Liver (tissue), 10 donors: ENCODE measurements at places on chromosomes 2 and 18. TPM values are rescaled to one million over a fixed set of nuclear protein-coding genes. Genes with fewer than 3 reads are reported as not detected.

GRCh38 chr2:122478771-122479170, 723.3 kb downstream of the TSN start:
- no peak overlapping the region for H3K27ac ChIP-seq
- H3K36me3 ChIP-seq, result no peaks in the 10 kb centered on the region
- H3K4me3 ChIP-seq, result no peak overlapping the region
- no peaks in the 10 kb centered on the region for H3K4me1 ChIP-seq

DNA sequence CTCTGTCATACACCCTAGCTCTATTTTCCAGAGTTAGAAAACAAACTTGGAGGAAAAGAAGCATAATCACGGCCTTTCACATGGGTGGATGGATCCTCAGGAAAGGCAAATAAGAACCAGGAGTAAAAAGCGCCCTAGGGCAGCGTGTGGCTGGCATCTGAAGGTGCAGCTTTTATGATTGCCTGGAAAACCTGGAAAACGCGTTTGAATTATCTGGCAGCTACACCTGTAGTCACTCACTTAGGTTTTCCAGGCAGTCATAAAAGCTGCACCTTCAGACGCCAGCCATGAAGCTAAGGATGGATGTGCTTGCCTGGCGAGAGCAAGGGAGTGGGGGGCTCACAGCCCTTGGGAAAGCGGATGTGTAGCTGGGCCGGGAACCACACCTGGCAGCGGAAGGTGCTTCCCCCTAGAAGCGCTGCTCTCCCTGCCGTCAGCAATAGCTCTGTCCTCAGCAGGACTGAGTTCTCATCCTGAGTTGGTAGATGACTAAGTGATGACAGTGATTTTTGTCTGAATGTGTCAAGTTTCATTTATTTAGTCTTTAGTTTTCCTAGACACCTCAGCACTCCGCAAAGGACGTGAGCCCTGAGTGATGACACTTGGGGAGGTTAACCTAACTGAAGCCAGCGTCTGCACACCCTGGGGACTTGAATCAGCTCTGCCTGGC, 82.0 kb downstream of the DCDC2C start:
- no peaks in the 10 kb centered on the region for H3K4me1 ChIP-seq
- no peak overlapping the region for H3K27ac ChIP-seq
- no peak for DNase-seq
- no peaks in the 10 kb centered on the region for H3K27me3 ChIP-seq

GRCh38 chr2:20149703-20150030, 75.3 kb downstream of the SDC1 start:
- no peaks in the 10 kb centered on the region for H3K27me3 ChIP-seq
- H3K4me1 ChIP-seq, result no peaks in the 10 kb centered on the region
- H3K27ac ChIP-seq, result no peak overlapping the region
- H3K4me3 ChIP-seq, result no peak overlapping the region
- H3K36me3 ChIP-seq, result no peaks in the 10 kb centered on the region

- DNase-seq, result peak; percentile 79
- H3K36me3 ChIP-seq, result no peaks in the 10 kb centered on the region
- peak within 1 kb of the TSS; percentile 99 for H3K4me3 ChIP-seq
- H3K27me3 ChIP-seq, result no peaks in the 10 kb centered on the region
- peak within 1 kb of the TSS; percentile 94 for H3K27ac ChIP-seq
Measured at GRCh38 chr18:47930199-47930930, at the start of gene SMAD2. Gene SMAD2, minus strand, starts transcription at chr18:47930659. Its CDS starts 33,903 bp downstream, at chr18:47896756.

DNA sequence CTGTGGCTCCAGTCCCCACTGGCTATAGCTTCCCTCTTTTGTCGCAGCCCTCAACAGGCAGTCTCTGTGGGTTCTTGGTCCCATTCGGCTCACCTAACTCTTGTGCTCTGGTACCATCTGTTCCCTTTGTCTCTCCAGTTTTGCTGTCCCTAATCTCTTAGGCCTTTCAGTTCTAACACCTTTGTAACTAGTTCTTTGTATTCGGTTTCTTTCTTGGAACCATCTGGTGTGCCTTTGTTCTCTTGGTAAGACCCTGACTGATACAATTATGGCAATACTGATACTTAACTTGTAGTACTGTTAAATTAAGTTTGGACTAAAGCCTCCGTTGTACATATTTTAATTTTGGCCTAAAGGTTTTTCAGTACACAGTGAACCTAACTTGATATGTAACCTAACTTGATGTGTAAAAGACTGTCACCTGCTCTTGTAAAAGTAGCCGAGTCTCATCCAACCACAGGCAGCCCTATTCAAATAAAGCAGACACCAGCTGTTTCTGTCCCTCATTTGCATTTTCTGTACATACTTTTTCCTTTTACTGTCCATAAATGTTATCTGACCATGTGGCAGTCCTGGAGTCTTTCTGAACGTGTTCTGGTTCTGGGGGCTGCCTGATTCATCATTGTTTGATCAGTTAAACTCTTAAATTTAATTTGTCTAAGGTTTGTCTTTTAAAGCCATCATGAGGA, 4.8 kb upstream of the MRPL44 start:
- H3K36me3 ChIP-seq, result no peaks in the 10 kb centered on the region
- H3K27ac ChIP-seq, result no peak overlapping the region
- no peaks in the 10 kb centered on the region for H3K4me1 ChIP-seq
- DNase-seq, result no peak

GRCh38 chr2:239594019-239594771, 193.4 kb upstream of the HDAC4 start:
- H3K27me3 ChIP-seq, result no peaks in the 10 kb centered on the region
- H3K4me1 ChIP-seq, result no peaks in the 10 kb centered on the region
- no peak overlapping the region for H3K4me3 ChIP-seq
- H3K27ac ChIP-seq, result no peak overlapping the region
- no peak for DNase-seq
- H3K36me3 ChIP-seq, result no peaks in the 10 kb centered on the region

Gene ALPI
- total RNA-seq, result not detected
